ENCODE measurements at places on chromosomes 11 and 22.
A peak's percentile ranks its signal among the peaks of the same experiment; 100 is the strongest.

DNA sequence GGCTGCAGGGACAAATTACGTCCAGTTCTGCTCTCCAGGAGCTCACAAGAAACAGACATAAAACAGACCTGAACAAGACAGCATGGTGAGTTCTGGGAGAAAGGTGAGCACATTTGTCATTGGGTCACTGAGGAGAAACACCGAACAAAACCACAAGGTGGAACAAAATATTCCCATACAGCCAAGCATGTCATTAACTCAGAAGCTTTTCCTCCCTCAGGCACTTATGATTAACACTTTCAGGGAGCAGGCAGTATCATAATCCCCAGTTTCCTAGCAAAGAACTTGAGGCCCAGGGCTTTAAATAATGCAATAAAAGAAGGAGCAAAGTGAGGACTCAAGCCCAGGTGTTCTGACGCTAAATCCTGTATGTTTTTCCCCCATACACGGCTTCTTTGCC lies 43.0 kb downstream of the P4HA3 start:
- no peak for DNase-seq

- DNase-seq, result no peak
Observed at GRCh38 chr11:2747248-2748027, 47.6 kb upstream of the KCNQ1OT1 start.

DNA sequence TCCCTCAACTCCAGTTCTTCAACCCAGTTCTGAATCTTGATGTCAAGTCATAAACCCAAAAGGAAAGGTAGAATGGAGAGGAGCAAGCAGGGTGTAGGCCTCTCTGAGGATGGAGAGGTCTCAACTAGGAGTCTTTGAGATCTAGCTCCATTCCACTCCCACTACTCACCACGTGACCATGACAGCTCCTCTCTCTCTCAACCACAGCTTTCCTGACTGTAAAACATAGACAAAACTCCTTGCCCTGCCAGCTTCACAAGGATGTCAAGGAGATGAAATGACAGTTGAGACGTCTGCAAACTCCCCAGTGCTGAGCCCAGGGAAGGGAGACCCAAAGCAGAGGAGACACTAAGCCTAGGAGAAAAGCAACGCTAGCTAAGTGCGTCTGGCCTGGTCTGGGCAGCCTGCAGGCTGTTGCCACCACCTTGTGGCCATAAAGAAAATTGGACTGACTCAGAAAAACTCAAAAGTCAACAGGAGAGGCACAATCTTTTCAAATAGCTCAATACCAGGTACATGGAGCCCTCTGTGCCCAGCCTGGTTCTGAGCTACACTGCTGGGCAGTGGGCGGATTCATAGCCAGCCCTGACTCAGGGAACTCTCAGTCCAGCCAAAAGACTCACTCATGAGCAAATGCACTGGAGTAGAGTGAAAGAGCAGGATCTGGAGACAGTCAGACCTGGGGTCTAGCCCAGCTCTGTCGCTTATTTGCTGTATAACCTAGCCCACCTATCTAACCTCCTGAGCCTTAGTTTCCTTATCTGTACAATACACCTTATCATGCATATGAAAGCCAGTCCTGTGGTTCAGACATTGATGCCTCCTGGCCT lies 3.4 kb downstream of the CLPB start:
- no peak for DNase-seq

DNA sequence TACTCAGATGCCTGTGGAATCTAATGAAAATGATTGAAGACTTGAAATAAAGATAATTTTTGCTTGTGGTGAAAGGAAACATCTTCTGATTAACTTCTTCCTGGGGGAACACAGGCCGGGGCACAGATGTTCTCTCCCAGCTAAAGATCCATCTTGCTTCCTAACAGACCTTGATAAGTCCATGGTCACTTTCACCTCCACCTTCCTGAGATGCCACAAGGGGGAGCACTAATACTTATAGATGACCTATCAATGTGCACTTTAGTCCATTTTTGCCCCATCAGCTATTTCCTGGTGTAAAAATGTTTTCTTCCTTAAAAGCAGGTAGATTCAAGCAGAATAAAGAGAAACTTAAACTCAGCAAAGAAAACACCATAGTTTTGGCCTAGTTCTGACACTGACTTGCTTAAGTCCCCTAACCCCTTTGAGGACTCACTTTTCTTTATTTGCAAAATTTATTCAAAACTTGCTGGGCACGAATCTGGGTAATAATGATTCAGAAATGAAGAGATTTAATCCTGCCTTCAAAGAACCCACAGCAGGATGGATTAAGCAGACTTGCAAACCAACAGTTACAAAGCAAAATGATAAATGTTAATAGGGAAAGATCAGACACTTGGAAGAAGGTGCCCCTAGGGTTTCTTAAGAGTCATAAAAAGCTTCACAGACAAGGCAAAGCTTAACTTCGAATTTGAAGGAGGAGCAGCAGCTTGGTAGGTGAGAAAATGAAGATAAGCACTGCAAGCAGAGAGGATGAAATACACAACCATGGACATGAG lies 158.7 kb downstream of the RAB38 start:
- peak; percentile 67 for DNase-seq

DNA sequence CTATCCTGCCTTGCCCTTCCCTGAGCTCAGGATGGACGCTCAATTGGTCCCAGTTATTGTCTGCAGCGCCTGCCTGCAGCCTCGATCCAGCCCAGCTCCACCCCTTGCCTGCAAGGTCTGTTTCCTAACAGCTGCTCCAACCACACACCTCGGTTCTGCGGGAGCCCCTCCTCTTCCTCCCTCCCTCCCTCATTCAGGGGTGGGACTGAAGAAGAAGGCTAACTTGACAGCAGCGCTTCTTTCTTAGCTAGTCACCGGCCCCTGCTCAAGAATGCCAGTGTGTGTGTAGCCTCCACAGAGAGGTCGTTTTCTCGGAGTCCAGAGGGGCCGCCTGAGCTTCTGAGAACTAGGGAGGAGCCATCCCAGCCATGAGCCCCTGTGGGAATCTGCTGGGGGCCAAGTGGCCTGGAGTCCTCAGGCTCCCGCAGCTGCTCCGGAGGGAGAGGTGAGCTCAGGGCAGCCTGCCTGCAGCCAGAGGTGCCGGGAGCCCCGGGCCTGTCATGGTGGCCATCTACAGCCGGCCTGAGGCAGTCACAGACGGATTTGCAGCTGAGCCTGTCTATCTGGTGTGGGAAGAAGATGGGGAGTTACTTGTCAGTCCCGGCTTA lies 36.1 kb downstream of the LIMK2 start:
- DNase-seq, result peak; percentile 48

Data from left colon (tissue), 2 donors.